ENCODE measurements at places on chromosomes 16 and 17.

- no peak for DNase-seq
Measured at GRCh38 chr17:63697341-63698286, 2.3 kb downstream of the LIMD2 start.

DNA sequence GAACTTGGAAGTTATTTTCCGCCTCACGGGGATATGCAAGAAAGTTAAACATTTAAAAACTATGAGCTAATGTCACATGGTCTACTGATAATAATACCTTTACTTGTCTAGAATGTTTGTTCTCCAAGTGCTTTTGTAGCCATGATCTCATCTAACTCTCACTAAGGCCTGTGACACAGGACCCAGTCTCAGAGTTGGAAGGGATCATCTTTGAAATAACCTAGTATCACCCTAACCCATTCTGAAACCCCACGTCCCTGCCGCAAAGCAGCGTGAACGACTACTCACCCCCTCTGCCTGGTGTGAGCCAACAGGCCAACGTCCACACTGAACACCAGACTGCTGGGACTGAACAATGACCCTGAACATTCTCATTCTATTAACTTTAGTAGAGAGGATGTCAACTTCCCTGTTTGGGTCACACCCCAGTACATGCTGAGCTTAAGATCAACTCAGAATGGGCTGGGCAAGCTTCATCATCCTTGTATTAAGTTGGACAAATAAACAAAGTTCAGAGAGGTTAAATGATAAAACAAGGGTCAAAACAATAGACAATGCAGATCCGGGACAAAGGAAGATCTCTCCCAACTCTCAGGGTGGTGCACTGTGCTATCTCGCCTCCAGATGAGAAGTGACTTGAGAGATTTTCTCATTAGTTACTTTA is 54.8 kb upstream of the BCAR1 start:
- DNase-seq: no peak

DNA sequence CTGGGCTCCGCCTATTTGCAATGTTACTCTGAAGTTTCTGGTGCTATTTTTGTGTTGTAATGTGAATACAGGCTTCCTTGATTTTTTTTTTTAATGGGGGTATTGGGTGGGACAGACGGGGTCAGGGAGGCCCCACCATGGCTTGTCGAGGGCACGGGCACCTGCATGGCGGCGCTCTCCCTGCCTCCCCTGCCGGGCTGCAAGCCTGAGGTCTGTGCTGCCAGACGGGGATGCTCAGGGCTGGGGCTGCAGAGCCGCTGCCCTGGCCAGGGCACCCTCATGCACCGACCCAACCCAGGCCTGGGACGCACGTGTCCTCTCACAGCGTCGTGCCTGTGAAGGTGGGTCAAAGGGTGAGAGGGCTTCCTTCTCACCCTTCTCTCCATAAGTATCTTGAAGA is 13.0 kb upstream of the ZFPM1 start:
- DNase-seq: no peak

DNA sequence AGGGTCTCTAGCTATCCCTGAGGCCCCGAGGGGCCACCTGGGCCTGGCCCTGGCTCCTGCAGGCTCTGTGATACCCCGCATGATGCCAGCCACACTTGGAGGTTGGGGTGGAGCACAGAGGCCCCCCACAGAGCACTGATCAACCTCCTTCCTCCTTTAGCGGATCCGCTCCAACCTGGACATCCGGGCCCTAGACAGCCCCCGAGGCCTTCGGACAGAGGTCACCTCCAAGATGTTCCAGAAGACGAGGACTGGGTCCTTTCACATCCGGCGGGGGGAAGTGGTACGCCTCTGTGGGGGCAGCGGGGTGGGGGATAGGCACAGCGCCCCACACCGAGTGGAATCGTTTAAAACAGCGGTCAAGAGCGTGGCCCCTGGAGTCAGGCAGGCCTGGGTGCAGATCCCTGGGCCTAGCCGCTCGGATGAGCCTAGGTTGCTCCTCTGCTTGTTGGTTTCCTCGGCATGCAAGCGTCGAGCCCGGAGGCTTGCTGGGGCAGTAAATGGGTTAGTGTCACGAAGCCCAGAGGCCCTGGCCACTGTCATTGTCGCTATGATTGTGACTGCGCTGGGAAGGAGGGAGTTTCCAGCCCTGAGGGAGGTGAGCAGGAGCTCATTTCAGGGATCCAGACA is 9.9 kb downstream of the ITGB4 start:
- no peak for DNase-seq

DNA sequence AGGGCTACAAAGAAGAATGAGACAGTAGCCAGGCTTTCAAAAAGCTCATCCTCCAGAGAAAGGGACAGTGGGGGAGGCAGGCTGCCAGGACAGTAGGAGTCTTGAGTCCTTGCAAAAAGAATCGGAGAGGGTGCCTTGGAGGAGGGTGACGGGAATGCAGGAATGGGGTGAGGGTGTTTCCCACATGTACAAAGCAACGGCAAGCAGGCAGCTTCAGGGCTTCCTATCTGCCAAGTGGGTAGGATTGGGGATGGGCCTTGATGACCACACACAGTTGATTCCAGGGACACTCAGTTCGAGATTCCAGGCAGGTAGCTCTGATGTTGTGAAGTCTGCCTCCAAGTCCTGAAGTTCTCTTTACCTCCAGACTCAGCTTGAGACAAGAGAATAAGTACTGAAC is 54.4 kb downstream of the C17orf67 start:
- DNase-seq: no peak

GRCh38 chr17:79398441-79398840 is 212.4 kb downstream of the RBFOX3 start:
- DNase-seq: no peak
